Stimulated activated CD4-positive, alpha-beta T cell treated with anti-CD3 and anti-CD28 coated beads, Interleukin-1b, Interleukin-23, amount 100 ng/mL, for 1 hour (primary cell): ENCODE measurements at places on chromosomes 2 and 18.

- DNase-seq, result no peak
Observed at GRCh38 chr2:17476064-17476463, 42.2 kb downstream of the RAD51AP2 start.

- no peak for DNase-seq
Observed at GRCh38 chr2:69253611-69254301, 133.3 kb downstream of the GFPT1 start.

DNA sequence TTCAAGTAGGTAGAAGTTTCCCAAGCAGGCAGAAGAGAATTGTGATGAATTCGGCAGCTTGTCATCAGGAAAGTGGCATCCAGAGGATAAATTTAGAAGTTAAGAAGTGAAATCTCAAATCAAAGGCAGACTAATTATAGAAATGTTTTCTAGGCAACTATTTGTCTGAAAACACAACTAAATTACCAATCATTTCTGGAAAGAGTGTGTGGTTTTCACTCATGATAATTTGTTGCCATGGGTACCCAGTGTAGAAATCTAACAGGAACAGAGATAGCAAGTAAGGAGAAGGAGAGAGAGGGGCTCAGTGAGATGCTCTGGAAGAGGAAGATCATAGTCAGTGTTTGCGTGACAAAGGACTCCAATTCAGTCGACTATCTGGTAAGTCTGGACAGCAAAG, 208.1 kb downstream of the NCKAP5 start:
- no peak for DNase-seq

GRCh38 chr18:44325903-44326635, 354.6 kb upstream of the SETBP1 start:
- no peak for DNase-seq

- no peak for DNase-seq
Observed at GRCh38 chr2:25062511-25062917, 20.6 kb downstream of the EFR3B start.

GRCh38 chr2:42099438-42100173, 51.8 kb downstream of the PKDCC start:
- DNase-seq, result no peak

DNA sequence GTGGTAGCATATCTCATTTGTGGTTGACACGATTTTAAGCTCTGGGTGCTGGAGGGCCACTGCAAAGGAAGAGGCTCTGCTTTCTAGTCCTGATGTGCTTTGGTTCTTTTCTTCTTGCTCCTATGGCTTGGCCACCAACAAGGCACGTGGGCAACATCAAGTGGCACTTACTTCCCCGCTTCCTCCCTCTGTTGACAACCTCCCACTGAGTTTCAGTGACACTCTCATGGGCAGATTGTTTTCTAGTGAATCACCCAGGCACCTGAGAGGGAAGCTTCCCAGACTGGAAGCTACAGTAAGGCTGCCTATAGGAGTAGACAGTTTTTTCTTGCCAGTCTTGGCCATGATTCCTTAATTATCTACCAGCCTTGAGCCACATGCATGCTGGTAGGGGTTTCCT, 89.0 kb downstream of the NBAS start:
- no peak for DNase-seq
